ENCODE measurements at places on chromosomes 2 and 18.

- no peak for DNase-seq
These were observed 63.2 kb downstream of the GNAL start for GRCh38 chr18:11752116-11752911.

- peak; percentile 82 for DNase-seq
These were observed at the start of gene ARMC9 for GRCh38 chr2:231198291-231199173. Gene ARMC9, plus strand, starts transcription at chr2:231198631. Its CDS starts 7,608 bp downstream, at chr2:231206239.

DNA sequence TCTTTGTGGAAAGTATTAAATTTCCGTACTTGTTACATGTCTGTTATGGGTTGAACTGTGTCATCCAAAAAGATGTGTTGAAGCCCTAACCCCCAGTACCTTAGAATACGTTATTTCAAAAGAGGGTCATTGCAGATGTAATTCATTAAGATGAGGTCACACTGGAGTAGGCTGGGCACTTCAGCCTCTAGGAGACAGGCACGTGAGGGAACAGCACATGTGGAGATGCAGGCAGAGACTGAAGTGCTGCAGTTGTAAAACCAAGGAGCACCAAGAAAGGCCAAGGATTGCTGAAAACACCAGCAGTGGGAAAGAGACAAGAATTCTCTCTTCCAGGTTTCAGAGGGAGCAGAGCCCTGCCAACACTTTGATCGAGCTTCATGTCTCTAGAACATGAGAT is 4.6 kb upstream of the RHBDD1 start:
- DNase-seq, result no peak

DNA sequence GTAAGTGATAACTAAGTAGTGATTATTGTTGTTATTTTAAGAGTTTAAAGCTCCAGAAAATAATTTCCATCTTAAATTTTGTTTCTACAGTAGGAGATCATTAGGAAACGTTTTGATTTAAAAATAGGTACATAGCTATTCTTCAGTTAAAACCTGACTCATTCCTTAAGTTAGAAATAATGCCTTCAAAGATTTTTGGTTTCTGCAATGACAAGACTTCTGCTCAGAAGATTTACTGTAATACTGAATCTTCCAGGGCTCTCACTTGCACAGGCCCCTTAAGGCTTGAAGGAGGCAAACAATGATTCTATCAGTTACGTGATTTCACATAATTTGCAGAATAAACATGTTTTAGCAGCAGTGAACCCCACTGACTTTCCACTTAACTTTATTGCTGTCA is 333.7 kb downstream of the RAD51AP2 start:
- DNase-seq, result no peak

- no peak for DNase-seq
These were observed 509 bp upstream of the CYS1 start for GRCh38 chr2:10080536-10081304.

DNA sequence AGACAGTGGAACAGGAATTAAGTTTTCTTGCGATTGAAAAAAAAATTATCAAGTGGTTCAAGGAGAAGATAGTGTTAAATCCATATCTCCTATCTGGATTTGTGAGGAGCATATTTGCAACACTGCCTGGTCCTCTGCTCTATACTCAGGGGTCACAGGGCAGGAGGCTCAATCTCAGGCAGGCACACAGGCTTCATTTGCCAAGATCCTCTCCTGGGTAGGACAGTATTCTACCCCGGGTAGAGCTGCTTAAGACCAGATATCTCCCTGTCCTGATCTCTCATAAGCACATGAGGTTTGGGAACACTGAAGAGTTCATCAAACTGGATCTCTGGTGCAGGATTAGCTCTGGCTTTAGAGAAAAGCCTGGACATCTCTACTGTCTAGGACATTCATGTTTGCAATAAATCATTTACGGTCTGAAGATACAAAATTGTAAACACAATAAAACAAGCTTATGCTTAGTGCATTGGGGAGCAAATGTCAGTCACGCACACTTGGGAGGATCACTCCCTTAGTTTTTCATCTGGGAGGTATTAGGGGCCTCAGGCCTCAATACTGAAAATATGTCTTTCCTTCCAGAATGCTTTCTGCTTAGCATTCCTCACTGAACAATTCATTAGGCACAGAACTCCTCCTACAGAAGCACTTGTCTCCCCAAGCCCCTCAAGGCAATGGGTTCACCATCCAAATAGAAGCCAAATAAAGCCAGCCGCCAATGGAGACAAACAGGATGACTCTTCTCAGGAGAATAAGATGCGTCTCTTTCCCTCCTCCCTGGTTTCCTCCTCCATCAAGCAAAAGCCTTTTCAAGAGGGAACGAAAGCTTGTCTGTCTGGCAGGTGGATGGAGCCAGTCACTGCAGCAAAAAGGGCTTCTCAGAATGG is 34.1 kb upstream of the LCLAT1 start:
- no peak for DNase-seq

- no peak for DNase-seq
These were observed 34.5 kb upstream of the CCDC93 start for GRCh38 chr2:118048401-118048800.

DNA sequence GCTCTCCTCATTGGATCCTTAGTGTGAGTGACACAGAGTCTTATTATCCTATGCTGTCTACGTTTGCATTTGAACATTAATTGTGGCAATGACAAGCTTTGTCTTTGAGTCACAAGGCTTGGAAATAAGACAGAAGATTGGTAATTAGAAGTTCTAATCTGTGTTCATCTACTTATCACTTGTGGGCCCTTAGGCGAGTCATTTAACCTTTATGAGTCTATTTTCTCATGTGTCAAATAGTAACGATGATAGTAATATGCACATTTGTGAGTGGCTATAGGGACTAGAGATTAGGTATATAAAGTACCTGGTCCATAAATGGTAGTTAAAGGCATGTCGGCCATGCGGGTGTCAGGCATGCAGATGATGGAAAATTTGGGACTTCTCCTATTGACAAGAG is 105.6 kb upstream of the NABP1 start:
- DNase-seq, result no peak

- DNase-seq, result no peak
These were observed 7.7 kb downstream of the SLC4A3 start for GRCh38 chr2:219634951-219635751.

DNA sequence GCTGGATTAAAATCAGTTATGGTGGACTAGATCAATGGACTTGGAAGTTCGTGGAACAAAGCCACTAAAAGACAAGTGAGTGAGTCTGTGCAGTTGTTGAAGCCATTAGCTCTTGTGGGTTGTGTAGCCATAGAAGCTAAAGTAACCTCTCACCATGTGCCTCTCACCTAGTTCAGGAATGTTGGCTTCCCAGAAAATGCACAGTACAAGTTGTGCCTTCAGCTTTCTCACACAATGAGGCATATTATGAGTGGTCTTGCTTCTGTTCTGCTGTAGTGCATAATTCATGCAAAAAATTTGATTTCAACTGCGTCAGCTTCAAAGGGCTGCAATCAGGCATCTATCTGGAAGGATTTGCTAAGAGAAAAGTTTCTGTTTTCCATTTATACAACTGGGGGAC is 26.2 kb downstream of the CERS6 start:
- no peak for DNase-seq

GRCh38 chr2:112644933-112645309 is 818 bp upstream of the SLC20A1 start:
- DNase-seq, result no peak

- DNase-seq, result no peak
These were observed 149.8 kb downstream of the FAM210A start for GRCh38 chr18:13576598-13576997.

DNA sequence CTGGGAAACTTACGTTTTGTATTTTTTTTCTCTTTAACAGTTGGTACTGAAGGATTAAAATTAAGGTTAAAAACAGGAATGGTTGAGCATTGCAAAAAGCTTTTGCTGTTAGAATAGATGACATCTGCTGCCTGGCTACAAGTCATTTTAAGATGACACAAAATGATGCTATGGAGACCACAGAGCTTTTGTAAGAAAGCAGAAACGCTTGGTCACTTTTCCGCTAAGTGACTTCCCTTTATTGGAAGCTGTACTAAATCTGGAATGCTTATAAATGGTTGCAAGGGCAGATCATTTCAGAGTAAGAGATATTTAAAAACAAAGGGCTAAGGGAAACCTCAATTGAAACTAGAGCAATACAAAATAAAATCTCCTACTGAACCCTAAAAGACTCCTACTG is 544.0 kb downstream of the STK39 start:
- DNase-seq, result no peak

DNA sequence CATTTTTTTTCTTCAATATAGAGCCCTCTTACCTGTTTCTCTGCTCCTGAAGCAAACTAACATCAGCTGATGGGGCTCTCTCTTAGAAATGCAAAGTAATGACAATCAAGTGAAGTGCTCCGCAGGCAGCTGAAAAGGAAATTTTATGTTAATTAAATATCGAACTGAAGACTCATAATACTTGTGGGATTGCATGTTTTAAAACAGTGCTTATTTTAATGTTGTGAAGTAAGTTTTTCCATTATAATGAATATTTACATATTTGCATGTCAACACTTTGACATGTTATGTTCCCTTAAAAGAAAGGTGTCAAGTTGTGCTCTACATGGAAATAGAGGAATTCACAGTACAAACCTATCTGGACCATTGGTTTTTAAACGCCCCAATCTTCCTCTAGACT is 97.1 kb downstream of the EML6 start:
- no peak for DNase-seq

DNA sequence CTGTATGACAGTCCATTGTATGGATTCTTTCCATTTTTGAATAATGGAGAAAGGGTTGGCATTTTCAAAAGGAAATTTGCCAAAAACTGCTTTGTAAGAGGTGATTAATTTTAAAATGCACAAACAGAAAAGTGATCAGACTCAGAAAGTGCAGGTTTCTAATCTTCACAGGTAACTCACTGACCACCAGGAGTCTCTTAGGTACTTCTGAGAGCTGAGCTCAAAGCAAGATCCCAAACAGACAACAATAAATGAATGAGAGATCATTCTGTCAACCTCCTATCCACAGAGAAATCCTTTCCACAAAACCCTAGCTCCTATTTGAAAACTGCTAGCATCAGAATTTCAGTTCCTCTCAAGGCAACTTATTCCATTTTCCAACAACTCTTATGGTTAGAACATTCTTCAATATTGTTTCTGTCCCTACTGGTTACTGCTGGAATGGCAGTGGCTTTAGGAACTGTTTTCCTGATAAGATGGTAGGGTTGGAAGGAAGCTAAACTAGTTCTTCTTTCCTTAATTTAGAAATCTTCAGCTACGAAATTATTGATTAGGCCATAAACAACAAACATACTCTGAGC is 20.6 kb upstream of the HAAO start:
- no peak for DNase-seq

Data from Ammon's horn (tissue), 1 donor.